ENCODE measurements at places on chromosomes 12 and 14. TPM values are rescaled to one million over a fixed set of nuclear protein-coding genes. Genes with fewer than 3 reads are reported as not detected.

GRCh38 chr12:19757317-19757877, 318.1 kb downstream of the AEBP2 start:
- peak; percentile 45 for DNase-seq

- DNase-seq: peak; percentile 66
Measured at GRCh38 chr12:92041742-92042141, 103.9 kb downstream of the BTG1 start.

- DNase-seq: peak; percentile 85
Measured at GRCh38 chr14:92729634-92730358, 18.6 kb downstream of the LGMN start.

- no peak for DNase-seq
Measured at GRCh38 chr14:96084796-96085195, 45.6 kb downstream of the C14orf132 start.

DNA sequence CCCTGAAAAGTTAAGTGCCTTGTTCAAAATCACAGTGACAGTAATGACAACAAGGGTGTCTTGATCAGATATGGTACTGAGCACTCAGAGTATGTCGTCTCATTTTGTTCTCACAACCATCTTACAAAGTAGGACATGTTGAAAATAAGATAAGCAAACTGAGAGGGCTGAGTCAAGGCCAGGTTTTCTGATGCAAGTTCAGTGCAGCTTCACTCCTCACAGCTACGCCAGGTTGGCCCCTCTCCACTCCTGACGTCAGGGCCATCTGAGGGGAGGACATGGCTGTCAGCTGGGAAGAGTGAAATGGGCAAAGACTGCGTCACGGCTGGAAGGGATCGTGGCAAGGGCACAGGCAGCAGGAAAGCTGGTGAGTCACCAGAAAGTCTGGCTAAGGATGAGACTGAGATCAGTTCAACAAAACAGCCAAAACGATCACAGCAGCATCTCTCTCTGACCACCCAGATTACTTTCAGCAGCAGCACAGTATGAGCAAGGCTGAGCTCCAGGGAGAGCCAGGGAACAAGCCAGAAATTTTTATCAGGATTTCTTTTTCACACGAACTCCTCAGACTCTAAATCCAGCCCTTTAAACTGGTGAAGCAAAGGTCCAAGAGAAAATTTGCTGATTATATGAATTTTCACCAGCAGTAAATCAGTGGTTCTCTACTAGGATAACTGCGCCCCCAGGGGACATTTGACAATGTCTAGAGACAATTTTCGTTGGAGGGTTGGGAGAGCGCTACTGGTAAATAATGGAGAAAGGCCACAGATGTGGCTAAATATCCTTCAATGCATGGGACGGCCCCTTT, 297.9 kb upstream of the AMIGO2 start:
- peak; percentile 98 for DNase-seq

DNA sequence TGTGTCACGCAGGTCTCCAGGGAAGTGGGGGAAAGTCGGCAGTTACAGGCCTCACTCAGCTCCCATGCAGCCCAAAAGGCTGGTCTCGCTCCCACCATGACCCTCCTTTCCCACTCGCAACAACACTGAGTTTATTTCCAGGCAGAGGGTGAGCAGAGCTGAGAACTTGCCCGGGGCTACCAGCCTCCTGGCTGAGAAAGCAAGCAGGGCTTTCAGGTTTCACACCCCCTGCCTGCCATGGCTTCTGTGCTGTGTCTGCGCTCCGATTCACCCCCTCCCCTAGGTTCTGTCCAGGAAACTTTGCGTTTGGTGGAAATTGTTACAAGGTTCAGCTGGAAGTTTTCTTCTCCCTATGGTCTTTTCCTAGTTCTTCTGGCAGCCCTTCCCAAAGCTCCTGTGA, 17.1 kb downstream of the OR10G2 start:
- DNase-seq: no peak

DNA sequence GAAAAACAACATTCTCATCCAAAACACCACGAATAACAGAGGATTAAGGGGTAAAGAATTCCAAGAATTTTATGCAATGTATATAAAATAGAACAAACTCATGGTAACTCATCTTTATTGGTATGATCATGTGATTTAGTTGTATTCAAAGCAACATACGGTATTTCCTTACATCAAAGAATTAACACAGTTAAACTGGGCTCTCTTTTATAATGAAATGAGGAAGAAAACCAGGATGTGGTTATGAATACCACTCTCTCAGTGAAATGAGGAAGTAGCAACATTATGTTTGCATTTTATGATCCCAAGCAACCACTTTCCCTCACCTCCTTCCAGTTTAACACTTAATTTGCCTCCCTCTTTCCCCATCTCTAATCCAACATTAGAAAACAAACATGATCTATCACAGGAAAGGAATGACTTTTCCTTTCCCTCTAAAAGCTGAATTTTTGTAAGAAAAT, 22.9 kb downstream of the SPTLC2 start:
- peak; percentile 39 for DNase-seq

- DNase-seq: peak; percentile 78
Measured at GRCh38 chr12:92614502-92614901, 88.3 kb upstream of the PLEKHG7 start.

DNA sequence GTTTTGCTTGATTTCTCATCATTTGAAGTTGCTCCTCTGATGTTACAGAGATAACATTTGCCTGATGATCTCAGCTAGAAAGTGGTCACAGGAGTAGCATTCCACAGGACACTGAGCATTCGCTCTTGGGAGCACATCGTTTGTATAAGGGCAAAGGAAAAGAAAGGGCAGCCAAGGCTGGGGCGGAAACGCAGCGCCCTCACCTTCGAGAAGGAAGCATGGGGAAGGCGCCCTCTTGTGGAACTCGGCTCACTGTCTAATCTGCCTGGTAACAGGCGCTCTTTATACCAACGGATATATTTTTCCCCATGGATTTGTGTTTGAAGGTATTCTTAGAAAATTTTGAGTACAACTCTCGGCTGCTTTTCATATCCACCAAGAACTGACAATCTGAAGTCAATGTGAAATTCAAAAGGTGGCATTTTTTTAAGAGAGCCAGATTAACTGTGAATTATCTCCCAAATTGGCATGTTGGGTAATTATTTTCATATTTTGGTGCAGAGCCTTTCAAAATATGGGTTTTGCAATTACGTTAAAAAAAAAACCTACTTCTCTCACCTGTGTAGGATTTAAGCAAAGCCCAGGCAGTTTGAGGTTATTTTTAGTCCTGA, 172.7 kb downstream of the CAND1 start:
- peak; percentile 82 for DNase-seq

DNA sequence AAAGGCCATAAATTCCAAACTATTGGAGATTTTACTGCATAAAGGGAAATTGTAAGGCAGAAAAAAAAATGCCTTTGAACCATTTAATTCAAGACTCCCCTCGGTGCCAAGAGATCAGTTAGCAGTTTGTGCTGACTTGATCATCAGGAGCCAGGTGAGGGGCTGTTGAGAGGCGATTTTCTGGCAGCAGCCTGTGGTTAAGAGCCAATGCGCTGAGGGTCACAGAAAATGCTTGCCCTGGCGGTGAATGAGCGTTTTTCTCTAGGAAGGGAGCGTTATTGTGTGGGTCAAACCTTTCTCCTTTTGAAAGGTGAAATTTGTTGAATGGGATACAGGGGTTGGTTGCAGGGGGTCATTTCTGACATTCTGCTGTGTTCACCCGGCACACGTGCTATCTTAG, 4.7 kb downstream of the SRRM4 start:
- no peak for DNase-seq

DNA sequence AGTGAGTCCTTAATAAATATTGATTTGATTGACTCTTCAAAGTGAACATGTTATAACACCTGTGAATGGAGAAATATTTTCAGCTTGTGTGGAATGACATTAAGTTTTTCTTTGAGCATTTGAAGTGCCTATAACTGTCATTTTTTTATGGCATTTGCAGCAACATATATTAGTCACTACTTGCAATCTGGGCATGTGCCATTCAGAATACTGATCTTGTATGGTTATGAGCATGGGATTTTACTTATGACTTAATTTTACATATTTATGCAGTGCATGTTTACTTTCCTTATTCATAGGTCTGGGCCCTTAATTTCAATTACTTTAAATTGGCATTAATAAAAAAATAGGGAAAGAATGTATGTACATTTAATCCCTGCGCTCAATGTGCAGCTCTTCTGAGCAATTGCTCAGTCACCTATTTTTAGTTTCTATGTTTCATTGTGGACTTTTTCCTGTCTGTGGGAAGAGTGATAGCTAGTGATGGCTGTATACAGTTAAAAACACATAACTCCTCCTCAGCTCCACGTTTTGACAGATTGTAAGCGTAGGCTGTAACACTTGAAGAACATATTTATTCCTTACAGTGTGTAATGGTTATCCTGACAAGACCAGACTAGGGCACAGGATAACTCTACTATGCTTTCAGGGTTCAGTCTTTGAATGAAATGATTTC, 339.6 kb downstream of the SNAPC1 start:
- DNase-seq: no peak

DNA sequence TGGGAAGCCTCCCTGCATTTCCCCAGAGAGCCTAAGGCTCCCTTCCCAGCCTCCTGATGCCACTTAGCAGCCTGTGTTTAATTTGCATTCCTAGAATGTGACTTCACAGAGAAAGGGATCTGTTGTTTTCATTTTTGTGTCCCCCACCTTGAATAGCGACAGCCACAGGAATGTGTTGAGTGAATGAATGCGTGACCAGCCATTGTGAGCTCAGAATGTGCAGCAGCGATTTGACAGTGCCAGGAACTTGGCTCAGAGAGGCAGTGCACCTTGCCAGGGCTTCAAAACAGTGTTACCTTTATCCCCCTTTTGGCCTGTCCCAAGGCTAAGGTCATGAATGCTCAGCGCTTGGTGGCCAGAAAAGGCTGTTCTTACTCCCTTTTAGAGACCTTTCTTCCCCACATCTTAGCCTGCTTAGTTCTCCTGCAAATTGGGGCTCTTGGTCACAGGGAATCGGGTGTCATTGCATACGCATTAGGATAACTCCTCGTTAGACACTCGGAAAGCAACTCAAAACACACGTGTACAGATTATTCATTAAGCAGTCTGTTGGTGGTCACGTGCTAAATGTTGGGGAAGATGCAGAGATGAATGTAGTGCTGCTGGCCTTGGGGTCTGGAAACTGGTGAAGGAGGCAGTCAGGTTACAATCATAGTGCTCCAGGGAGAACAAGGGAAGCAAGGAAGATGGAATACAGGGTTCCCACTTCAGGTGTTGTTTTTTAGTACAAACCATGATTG, 9.8 kb downstream of the NTF3 start:
- DNase-seq: peak; percentile 97

GRCh38 chr14:103066399-103066798, 9.1 kb upstream of the CDC42BPB start:
- DNase-seq: no peak

DNA sequence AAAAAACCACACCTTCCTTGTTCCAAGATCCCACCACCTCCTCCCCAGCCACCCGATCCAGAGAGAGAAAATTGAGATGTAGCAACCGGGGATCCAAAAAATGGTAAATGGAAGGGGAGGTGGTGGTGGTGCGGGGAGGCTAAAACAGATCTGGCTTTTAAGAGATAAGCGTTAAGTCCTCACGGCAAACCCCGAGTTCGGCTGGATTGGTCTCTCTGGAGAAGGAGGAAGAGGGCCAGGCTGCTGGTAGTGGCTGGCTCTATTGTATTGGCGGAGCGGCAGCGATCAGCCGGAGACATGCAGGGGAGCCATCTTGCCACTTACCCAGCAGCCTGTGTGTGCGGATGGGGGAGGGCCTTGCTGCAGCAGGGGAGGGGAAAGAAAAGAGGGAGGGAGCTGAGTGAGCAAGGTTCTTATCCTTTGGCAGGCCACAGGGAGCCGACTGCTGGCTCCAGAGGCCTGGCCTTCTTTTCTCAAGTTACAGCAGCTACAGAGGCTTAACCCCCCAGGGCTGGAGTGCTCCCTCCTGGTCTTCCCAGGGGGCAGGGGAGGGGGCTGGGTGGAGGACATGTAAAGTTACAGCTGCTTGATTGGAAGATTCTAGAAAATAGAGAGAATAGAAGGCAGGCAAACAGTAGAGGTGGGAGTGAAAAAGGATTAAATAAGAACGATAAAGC, 14.1 kb upstream of the CDH24 start:
- DNase-seq: peak; percentile 90

- no peak for DNase-seq
Measured at GRCh38 chr14:31990183-31990857, 86.8 kb upstream of the ARHGAP5 start.

- peak; percentile 8 for DNase-seq
Measured at GRCh38 chr12:111221062-111222026, 147.6 kb downstream of the PHETA1 start.

DNA sequence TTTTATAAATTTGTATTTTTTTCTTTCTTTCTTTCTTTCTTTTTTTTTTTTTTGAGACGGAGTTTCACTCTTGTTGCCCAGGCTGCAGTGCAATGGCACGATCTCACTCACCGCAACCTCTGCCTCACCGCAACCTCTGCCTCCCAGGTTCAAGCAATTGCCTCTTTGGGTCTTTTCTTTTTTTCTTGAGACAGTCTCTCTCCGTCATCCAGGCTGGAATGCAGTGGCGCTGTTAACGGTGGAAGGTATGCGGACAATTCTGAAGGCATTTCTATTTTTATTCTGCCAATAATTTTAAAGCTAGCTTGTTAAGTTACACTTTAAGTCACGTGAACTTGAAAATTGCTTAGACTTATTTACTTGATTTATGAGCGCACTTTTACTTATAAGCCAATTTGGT, 8.8 kb upstream of the PHC1 start:
- DNase-seq: no peak

GRCh38 chr12:44628180-44628579, 247.9 kb downstream of the NELL2 start:
- DNase-seq: no peak

Gene TAS2R8
- not detected for total RNA-seq

Gene GLIPR1L1
- total RNA-seq: not detected

Gene SLC25A47
- not detected for total RNA-seq

Gene PLCZ1
- not detected for total RNA-seq

Gene NFATC4
- total RNA-seq: 0.44 TPM
